ENCODE measurements at places on chromosomes 2 and 18.

GRCh38 chr2:240529344-240529999, 28.3 kb downstream of the ANKMY1 start:
- no peak for DNase-seq

DNA sequence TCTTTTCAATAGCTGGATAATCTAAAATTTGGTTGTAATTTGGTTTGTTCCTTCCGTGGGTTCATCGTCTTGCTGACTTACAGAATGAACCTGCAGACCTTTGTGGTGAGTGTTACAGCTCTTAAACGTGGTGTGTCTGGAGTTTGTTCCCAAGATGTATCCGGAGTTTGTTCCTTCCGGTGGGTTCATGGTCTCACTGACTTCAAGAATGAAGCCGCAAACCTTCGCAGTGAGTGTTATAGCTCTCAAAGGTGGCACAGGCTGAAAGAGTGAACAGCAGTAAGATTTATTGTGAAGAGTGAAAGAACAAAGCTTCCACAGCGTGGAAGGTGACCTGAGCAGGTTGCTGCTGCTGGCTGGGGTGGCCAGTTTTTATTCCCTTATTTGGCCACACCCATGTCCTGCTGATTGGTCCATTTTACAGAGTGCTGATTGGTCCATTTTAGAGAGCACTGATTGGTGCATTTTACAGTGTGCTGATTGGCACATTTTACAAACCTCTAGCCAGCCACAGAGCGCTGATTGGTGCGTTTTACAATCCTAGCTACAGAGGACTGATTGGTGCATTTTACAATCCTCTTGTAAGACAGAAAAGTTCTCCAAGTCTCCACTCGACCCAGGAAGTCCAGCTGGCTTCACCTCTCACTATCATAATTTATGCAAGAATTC, 16.6 kb downstream of the RALB start:
- DNase-seq = no peak

DNA sequence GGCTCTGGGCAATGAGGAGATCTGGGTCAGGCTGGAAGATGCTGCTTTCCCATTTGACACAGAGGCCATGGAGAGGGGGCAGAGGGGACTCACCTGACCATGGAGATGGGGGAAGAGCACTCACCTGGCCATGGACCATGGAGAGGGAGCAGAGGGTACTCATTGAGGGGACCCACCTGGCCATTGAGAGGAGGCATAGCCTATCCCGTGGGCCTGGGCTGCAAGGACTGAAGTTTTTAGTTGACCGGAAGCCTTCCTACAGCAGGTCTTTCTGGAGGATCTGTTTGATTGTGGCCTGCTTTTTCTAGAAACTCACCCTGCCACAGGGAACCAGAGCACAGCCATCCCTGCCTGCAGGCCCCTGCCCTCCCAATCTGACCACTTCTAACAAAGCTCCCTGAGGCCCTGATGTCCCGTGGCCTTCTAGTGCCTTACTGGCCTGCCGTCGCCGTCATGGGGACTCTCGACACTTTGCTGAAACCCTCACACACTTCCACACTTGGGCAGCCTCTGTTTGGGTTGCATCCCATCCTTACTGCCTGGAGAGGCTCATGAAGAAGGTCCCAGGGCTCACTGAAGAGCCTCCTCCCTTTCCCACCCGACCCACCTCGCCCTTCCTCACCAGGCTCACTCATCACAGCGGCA, 5.1 kb upstream of the PROM2 start:
- DNase-seq = no peak

GRCh38 chr2:20650393-20650876, 463 bp downstream of the HS1BP3 start:
- DNase-seq = no peak

DNA sequence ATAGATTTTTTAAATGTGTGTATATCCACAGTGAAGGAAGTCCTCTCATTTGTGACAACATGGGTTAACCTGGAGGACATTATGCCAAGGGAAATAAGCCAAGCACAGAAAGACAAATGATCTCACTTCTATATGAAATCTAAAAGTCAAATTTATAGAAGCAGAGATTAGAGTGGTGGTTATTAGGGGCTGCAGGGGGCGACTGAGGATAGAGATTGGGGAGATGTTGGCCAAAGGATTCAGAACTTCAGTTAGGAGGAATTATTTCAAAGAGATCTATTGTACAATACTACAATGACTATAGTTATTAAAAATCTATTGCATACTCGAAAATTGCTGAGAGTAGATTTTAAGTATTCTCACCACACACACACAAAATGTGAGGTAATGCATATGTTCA, 252.4 kb upstream of the SLC39A10 start:
- DNase-seq = no peak

- DNase-seq = no peak
These were observed 19.1 kb downstream of the KLHL23 start for GRCh38 chr2:169752752-169753151.

GRCh38 chr18:13481820-13482617, 244.3 kb downstream of the FAM210A start:
- no peak for DNase-seq

GRCh38 chr2:118049816-118050140, 35.9 kb upstream of the CCDC93 start:
- DNase-seq = no peak

DNA sequence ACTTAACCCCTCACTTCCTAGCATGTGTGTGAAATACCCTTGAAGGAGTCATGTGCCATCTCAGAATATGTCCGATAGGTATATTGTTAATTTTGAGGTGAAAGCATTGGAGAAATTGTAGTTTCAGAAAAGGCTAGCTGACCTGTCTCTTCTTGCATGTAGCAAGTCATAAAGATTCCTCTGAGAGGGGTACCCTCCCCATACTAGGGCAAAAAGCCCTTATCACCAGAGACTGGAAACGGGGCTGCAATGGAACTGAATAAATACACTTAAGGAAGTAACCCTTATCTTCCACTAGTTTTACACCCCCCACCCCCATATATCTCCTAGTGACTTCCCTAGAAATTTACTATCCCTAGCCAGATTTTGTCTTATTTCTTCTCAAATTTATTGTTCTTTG, 1.8 kb upstream of the SF3B6 start:
- DNase-seq = no peak

All from cortex of kidney (tissue), 1 donor.